ENCODE measurements at places on chromosomes 5 and 9.

DNA sequence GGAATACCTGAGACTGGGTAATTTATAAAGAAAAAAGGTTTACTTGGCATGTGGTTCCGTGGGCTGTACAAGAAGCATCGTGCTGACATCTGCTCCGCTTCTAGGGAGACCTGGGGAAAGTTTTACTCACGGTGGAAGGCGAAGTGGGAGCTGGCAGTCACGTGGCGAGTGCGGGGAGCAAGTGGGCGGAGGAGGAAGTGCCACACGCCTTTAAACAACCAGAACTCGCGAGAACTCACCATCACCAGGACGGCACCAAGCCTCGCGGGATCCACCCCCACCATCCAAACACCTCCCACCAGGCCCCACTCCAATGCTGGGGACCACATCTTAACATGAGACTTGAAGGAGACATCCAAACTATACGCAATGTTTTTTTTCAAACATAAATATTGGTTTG lies 406.2 kb upstream of the IRX4 start:
- no peak for DNase-seq

- no peak for DNase-seq
Observed at GRCh38 chr5:63032343-63032742, 453.7 kb downstream of the LRRC70 start.

DNA sequence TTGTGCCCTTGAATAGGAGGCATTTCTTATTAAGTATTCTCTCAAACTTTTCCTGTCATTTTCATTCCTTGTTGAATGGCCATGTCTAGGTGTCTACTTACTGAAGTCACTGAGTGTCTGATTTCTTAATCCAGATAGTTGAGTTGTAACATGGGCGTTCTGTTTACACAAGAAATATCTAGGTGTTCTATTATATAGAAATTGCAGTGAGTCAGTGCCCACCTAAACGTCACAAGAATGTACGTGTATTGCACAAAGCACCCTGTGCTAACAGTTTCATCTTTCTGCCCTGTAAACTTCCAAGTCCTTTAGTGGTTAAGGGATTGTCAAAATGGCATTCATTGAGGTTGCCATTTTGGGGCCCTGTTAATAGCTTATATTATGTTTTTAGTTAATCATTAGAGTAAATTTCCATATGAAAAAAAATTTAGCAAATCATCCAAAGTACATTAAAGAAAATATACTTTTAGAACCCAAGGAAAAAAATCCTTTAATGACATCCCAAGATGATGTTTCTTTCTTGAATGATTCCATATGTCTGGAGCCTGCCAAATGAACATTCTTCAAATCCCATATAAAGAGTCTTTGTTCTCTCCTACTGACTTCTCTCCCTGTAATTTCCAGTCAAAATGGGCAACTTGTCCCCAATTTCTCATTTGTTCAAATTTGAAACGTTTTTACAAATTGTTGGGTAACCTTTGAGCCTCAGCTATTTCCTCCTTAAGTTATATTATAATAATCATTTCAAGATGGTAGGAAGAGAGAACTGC lies 114.2 kb downstream of the GOLPH3 start:
- no peak for DNase-seq

DNA sequence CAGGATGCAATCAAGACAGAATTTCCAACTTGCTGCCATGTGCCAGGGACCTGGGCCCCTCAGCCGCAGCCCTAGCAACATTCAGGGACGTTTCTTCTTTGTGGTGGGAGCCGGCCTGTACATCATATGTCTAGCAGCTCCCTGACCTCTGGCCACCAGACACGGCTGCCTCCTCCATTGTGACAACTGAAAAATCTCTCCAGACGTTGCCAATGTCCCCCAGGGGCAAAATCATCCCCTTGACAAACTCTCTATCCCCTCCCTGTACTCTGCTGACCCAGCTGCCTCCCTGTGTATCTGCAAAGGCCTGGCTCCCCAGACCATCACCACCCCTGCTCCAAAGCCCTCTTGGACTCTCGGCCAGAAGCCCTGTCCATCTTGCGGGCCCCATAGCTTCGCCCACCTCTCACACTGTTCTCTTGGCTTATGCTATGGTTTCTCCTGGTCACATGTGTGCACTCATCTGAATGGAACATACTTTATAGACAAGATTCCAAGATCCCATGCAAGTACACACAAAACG lies 40.8 kb downstream of the BICD2 start:
- DNase-seq, result no peak

- DNase-seq, result no peak
Observed at GRCh38 chr5:149261246-149261645, 10.4 kb upstream of the AFAP1L1 start.

Measured in fibroblast of mammary gland (primary cell).